ENCODE measurements at places on chromosomes 2 and 18.

DNA sequence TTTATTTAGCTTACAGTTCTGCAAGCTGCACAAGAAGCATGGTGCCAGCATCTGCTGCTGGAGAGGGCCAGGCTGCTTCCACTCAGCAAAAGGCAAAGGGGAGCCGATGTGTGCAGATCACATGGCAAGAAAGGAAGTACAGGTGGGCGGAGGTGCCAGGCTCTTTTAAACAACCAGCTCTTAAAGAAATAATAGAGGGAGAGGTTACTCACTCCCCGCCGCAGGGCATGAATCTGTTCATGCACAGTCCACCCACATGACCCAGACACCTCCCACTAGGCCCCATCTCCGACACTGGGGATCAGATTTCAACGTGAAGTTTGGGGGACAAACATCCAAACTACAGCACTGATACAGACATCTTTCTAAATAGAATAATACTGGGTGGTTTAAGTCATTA lies 105.8 kb downstream of the MTCL1 start:
- DNase-seq: no peak

DNA sequence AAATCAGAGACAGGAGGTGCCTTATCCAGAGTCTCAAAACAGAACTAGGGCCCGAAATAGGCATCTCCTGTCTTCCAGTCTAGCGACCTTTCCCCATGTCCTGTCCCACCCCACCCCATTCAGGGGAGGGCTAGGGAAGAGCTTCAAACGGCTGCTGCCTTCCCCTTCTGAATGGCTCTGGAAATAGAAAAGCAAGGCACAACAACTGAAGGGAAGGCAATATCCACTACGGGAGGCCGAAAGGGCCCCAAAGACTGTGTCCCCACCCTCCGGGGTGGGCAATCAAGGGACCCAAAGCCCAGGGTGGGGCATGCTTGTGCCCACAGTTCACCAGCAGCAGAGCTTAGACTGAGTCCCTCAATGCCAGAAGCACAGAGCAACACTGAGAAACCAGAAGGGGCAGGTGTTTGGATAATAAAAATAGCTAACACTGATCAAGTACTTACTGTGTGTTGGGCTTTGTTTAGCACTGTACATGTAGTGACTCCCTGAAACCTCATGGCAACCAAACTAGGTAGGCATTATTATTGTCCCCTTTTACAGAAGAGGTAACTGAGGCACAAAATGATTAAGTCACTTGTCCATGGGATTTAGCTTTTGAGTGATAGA lies 38.5 kb downstream of the CYRIA start:
- DNase-seq: no peak

DNA sequence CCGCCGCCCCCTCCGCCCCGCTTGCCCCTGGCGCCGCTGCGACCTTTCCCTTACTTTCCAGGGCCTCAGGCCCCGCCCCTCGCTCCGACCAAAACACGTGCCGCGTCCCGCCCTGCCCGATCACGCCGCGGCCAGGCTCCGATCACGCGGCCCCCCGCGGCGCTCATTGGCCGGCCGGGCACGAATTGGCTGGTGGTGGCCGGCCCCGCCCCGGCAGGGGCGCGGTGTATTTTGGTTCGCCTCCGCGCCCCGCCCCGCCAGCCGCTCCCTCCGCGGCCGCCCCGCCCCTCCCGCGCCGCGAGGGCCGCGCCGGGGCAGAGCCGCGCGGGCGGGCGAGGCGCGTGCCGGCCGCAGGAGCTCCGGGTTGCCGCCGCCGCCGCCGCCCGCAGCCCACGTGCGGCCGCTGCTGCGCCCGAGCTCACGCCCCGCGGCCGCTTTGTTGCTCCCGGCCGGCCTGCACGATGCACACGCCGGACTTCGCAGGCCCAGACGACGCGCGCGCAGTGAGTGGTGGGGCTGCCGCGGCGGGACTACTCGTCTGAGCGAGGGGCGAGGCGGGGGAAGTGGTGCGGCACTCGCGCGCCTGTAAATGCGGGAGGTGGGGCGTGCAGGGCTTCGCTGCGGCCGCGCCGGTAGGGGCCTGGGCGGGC lies at the start of gene KLF11:
KLF11 (plus strand) TSS at position 295 of the 650 bp plus-strand sequence; CDS start at position 462, 167 bp downstream.
- peak; percentile 46 for DNase-seq

GRCh38 chr2:116810071-116810470 lies 1004.4 kb upstream of the DDX18 start:
- no peak for DNase-seq

DNA sequence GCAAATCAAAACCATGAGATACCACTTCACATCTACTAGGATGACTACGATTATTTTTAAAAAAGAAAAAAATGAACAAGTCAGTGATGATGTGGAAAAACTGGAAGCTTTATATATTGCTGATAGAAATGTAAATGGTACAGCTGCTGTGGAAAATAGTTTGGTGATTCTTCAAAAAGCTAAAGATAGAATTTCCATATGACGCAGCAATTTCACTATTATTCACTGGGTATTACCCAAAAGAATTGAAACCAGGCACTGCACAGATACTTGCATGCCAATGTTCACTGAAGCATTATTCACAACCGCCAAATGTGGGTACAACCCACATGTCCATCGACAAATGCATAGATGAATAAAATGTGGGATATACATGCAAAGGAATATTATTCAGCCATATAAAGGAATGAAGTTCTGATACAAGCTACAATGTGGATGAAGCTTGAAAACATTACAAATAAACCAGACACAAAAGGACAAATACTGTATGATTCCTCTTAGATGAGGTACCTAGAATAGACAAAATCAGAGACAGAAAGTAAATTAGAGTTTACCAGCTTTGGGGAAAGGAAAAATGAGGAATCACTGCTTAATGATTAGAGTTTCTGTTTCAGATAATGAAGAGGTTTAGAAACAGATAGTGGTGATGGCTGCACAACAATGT lies 11.1 kb downstream of the RTTN start:
- no peak for DNase-seq

GRCh38 chr2:134070281-134070741 lies 183.6 kb upstream of the MGAT5 start:
- no peak for DNase-seq

DNA sequence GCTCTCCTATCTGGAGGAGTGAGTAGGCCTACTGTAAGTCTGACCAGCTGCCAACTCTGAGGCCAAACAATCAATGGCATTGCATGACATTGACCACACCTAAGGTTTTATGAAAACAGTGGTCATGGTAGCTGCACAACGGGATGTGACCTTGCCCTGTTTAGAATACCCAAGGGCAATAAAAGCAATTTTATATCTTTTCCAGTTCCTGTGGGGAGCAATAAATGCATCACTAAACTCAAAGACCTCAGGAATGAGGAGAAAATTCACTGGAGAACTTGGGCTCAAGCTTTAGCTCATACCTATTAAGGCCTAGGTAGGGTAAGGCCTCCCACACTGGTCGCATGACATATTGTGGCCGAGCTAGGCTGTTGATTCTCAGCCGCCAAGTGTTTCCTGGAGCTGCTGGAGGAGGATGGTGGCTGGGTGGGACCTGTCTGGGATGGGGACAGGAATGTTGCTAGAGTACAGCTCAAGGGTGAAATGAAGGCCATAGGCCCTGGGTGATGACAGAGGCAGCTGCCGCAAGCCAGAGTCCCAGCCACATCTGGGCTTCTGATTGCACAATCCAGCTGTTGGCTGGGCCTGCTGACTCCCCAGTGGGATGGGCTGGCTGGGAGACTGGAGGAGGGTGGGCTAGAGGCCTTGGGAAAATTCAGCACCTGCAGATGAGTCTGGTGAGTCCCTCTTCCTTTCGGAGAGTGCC lies 313.7 kb downstream of the CYP26B1 start:
- no peak for DNase-seq

DNA sequence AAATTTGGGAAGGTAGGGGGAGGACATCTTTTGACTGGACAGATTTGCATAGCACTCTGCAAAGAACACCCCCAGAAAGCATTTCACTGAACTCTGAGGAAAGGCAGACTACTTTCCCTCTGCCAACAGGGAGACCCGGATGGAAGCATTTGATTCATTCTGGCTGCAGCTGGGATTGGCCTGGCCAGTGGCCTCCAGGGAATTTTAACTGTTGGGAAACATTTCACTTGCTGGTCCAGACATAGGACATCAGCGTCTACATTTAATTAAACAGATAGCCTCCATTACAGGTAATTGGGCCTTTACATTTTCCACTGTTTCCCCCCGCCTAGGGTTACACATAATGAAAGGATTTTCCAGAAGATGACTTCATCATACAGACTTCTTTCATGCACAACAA lies 92.8 kb downstream of the MARCHF4 start:
- no peak for DNase-seq

- no peak for DNase-seq
Observed at GRCh38 chr2:121093692-121094091, 191.3 kb downstream of the TFCP2L1 start.

DNA sequence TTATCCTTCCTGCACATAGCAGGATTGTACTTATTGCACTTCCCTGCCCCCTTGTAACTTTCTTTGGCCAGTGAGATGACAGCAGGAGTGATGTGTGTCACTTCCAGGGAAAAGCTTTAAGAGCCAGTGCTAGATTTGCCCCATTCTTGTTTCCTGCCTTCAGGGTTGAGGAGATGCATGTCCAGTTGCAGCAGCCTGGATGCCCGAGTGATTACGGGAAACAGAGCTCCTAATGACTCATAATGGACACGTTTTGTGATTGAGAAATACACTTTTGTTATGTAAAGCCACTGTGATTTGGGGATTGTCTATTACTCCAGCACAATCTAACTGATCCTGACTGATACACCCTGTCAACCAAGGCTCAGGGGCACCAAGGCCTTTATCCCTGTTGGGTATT lies 5.0 kb upstream of the TET3 start:
- DNase-seq: no peak

GRCh38 chr18:13558124-13558523 lies 168.2 kb downstream of the FAM210A start:
- DNase-seq: no peak

- no peak for DNase-seq
Observed at GRCh38 chr2:102033750-102034682, 42.3 kb downstream of the IL1R2 start.

DNA sequence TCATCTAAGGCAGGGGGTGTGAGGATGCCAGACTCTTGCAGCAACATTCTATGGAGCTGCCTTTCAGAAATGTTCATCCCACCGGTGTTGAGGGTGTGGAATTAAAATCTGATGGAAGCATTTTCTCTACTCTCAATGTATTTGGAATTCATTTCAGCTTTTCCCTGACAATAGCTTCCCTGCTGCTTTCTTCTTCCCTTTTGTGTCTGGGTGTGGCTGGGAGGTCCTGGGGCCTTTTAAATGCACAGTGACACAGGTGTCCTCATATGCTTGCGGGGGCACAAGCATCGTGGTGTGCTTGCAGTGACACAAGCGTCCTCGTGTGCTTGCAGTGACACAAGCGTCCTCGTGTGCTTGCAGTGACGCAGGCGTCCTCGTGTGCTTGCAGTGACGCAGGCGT lies 43.4 kb upstream of the ASB18 start:
- DNase-seq: no peak

DNA sequence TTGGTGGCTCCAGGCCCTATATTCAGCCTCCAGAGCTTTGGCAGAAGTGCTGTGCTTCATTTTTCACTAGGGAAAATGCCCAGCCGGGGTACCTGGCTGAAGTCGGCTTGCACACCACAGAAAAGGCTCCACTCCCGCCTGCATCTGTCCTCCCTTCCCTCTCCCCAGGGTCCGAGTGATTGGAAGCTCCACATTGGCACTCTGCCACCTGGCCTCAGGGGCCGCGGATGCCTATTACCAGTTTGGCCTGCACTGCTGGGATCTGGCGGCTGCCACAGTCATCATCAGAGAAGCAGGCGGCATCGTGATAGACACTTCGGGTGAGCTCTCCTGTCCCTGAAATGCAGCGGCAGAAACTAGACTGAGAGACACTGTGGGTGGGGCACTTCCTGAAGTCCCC lies 47.4 kb downstream of the IMPA2 start:
- DNase-seq: no peak

- no peak for DNase-seq
Observed at GRCh38 chr2:111048856-111049768, 71.6 kb upstream of the BCL2L11 start.

DNA sequence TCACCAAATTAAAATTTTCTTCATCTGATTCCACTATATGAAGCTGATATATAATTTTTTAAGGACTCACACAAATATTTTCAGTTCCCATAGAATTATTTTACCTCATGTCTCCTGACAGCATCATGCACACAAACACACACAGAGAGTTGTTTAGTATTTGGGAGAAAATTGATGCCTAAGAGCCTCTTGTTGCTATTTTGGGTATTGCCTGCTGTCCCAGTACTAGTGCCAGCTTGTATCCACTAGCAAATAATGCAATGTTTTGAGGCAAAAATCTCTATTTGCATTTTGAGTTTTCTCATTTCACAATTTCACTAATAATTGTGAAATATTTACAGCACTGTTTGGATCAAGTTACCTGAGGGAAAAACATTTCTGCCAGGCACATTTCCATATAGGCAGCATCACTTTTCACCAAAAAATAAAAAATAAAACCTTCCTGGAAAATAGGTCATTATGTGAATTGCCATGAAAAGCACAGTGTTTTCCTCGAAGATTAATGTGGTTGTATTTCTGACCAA lies 328.2 kb downstream of the KCNJ3 start:
- DNase-seq: no peak

DNA sequence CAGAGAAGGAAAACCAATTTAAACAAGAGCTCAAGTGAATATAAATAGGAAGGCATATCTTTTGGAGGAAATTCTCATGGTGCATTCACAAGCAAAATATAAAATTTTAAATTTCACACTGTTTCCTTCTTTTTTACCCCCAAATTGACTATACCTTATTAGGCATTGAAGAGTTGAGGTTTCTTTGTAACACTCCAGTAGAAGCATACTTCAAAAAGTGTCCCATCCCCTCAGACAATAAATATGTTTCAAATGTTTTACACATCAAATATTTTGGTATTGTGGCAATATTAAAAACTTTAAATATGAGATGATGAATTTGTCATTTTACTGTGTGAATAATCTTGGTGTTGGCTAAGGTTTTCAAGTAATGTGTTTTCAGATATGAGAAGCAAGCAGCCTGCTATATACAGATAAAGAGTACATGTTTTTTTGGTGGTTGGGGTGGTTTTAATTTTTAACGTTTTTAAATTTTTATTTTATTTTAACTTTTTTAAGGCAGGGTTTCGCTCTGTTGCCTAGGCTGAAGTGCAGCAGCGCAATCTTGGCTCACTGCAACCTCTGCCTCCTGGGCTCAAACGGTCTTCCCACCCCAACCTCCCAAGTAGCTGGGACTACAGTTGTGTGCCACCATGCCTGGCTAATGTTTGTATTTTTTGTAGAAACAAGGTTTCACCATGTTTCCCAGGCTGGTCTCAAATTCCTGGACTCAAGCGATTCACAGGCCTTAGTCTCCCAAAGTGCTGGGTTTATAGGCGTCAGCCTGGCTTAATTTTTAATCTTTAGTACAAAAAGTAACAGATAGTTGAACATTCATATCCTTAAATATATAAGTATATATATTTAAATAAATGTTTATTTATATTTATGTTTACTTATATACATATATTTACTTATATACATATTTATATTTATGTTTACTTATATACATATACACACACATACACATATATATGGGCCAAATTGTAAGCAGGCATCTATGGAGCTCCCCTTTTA lies 36.5 kb upstream of the DLX1 start:
- no peak for DNase-seq

- no peak for DNase-seq
Observed at GRCh38 chr2:165275932-165276331, 36.7 kb downstream of the SCN2A start.

- DNase-seq: no peak
Observed at GRCh38 chr2:138572318-138572717, 70.7 kb downstream of the SPOPL start.

All from activated naive CD4-positive, alpha-beta T cell (primary cell).